NCI-H524 treated with DMSO at 0.1 percent for 48 hours (cell line): ENCODE measurements at places on chromosomes 3 and 15.
A peak's percentile ranks its signal among the peaks of the same experiment; 100 is the strongest.

- no peak for DNase-seq
Observed at GRCh38 chr3:111045564-111045963, 26.1 kb upstream of the NECTIN3 start.

DNA sequence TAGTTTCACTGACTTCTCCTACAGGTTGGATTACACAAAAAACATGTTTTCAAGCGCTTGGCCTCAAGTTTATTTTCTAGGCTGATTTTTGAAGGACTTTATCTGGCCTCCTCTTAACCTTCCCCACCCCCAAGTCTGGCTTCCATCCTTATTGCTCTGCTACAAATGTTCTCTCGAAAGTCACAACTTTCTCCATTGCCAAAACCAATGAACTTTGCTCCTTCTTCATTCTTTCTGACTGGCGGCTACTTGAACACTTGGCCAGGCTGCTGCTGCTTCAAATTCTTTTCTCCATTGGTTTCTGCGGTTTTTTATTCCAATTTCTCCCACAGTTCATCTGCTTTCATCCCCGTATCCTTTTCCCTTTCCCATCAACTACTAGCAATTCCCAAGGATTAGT lies 106.6 kb downstream of the TOP2B start:
- no peak for DNase-seq

GRCh38 chr15:89243046-89243690 lies 611 bp upstream of the FANCI start:
- DNase-seq, result no peak

DNA sequence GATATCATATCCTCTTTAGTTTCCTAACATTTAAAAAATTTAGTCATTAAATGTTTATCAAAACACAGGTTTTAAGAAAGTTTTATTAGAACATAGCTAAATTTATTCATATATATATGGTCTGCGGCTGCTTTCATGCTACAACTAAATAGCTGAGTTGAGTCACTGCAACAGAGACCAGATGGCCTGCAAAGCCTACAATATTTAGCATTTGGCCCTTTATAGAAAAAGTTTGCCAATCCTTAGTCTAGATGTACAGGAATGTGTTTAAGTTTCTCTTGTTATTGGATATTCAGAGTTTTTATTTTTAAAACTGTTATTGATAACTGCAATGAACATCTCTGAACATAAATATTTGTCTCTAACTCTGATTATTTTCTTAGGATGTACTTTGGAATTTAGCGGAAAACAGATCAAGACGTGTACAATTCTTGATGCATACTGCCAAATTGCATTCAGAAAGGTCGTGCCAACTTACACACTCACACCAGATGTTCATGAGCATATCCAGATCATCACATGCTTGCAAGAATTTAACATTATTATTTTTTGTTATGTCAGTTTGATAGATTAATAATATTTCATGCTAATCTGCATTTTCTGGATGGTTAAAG lies 157.9 kb downstream of the STAC start:
- no peak for DNase-seq

- no peak for DNase-seq
Observed at GRCh38 chr3:88742106-88742505, 365.3 kb upstream of the EPHA3 start.

DNA sequence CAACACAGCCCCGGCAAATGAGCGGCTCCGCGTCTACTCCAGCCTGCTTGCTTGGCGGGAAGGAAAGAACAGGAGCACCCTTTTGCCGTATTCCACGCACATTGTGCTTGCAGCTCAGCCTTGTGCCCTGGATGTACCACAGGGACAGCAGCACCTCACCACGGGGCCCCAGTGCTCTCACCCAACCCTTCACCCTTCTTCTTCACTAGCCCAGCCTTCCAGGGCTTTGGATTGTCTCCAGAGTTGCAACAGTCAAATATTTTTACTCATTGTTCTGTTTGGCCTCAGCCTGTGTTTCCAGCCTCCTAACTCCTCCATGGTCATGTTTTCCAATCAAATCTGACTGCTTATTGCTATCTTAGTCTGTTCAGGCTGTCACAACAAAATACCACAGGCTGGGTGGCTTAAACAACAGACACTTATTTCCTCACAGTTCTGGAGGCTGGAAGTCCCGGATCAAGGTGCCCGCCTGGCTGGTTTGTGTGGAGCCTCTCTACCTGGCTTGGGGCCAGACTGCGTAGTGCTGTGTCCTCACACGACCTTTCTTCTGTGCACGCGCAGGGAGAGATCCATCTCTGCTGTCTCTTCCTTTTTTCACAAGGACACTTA lies 79.2 kb upstream of the ABHD17C start:
- peak; percentile 30 for DNase-seq

DNA sequence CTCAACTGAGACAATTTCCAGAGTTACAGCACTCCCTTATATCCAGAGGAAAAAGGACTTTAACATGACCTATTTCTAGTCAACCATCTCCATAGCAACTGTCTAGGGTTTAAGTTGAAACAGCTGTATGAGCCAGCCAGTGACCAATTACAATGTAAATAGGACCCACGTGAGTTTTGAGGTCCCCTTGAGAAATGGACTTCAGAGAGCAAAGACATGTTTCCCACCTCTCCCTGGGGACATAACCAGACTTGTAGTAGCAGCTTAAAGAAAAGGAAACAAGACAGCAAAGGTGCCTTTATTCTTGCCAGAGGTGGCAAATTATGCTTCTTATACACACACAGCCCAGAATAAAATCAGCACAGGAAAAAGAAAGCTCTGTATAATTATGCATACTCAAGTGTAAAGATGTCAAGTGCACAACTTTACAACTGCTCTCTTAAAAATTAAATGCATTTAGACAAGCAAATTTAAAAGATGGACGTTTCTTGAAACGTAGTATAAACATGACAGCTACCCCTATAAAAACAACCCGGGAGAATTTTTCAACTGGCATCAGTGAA lies 40.2 kb downstream of the SUMF1 start:
- DNase-seq, result no peak

DNA sequence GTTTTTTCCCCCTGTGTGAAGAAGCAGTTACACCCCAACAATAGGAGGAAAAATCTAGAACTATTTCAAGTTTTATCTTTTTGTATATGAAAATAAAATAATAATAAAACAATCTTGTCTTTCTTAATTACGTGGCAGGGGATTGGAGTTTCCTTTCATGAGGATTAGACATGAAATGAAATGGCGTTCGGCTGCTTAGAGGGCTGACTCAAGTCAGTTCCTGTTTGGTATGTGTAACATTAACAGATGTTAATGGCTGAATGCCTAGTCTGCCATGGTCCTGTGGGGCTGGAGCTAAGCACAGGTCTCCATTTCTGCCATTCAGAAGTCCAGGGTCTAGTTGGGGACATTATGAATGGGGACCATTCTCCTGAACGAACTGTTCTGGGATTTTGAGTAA lies 3.1 kb upstream of the EXOG start:
- DNase-seq, result no peak

DNA sequence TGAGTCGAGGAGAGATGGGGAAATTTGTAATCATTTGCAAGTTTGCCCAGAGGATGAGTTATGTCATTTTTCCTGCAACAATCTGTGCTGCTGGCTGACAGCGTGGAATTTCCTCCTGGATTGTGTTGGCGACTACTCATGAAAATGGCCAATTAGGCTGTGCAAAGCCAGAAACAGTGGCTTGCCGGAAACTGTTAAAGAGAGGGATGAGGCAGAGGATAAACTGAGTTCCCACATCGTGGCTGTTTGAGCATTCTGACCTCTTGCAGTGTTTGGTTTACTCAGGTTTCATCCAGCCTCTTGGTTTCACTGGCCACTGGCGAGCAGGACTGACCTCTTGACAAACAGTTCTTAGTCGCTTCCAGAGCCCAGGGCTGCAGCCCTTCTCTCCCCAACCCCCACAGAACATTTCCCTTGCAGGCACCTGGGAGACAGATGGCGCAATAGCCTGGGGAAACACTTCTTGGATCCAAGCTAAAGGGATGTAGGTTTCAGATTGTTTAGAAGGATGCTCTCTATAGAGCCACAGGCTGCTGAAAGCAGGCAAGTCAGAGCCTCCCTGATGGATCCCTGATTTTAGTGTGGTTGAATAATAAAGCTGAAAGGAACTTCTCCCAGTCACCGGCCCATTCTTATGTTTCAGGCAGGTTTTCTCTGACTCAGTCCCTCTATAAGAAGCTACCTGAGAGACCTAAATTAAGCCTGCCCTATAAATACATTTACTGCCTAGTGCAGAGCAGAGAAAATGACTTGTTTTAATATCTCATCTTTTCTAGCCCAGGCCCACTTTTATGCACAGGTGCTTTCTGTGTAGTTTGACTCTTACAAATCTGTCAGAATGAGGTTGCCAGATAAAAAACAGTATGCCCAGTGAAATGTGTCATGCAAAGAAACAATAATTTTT lies 92.8 kb upstream of the UBE2E1 start:
- DNase-seq, result peak; percentile 48

DNA sequence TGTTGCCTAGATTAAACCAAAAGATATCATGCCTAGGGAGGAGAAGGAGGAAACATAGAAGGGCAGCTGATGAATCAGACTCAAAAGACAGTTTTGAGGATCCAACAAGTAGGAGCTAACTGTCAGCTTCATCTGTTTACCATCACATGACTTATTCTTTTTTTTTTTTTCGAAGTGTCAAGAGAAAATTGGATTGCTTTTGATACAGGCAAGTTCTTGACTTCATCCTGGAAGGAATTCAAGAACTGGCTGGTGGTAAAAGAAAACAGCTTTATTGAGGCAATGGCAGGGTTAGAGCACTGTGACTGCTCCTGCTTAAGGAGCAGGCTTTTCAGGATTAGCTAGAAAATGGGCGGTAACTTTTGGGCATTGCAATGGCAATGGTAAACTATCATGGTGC lies 227.5 kb upstream of the KCNMB2 start:
- DNase-seq, result no peak

DNA sequence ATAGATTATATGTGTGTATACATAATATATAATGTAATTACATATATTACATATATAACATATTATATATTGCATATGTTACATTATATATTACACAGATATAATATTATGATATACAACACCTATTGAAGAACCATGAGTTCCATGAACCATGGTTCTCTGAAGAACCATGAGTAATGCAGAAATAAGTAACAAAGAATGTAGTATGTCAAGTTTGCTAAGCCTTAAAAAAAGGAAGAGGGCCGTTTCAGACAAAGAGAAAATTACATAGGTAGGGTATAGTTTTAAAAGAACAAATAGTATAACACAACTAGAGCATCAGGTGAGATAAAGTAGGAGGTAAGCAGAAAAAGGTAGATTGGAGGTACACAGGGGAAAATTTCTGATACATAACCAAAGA lies 177.0 kb downstream of the FGF12 start:
- DNase-seq, result no peak

DNA sequence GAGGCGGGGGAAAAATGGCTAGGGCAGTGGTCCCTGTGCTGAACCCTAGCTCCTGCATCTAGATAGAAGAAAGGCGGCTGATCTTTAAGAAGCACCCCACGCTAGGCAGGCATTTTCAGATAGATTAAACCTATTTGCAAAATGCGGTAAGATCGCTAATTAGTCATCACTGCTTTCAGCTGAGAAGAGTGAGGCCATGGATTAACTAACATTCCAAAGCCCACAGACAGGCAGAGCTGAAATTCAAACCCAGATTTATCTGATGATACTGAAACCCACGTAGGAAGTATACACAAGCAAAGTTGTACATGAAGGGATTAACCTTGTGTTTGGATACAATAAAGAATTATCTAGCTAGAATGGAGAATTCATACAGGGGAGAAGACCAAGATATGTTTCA lies 4.8 kb downstream of the ADPGK start:
- no peak for DNase-seq

DNA sequence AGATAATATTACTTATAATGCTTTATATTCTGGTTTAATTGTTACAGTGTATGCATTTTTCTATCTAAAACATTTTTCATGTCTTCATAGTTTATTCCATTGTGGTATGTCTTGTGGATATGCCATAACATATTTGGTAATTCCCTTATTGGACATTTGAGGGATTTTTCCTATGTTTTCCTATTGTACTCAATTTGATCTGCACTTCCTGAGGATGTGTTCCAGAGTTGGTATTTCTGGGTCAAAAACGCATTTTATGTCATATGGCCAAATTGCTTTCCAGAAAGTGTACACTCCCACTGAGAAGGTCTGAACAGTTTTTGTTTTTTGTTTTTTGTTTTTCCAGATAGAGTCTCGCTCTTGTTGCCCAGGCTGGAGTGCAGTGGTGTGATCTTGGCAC lies 6.8 kb downstream of the ARL8B start:
- DNase-seq, result no peak

DNA sequence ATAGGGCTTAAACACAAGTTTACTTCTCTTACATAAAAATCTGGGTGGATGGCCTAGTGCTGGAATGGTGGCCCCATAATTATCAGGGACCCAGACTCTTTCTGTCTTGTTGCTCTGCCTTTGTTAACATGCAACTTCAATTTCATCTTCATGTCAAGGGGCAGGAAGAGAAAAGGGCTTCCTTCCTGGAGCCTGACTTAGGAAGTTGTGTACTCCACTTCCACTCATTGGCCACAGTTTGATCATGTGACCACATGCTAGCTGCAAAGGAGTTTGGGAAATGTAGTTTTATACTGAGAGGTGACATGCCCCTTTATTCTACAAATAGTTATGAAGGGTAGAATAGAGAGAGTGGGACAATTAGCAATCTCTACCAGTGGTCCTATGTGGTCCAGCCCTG lies 39.3 kb downstream of the RHCG start:
- DNase-seq, result no peak

- DNase-seq, result peak; percentile 93
Observed at GRCh38 chr3:178705925-178706324, 169.7 kb downstream of the KCNMB2 start.

- no peak for DNase-seq
Observed at GRCh38 chr3:150878996-150879575, 26.2 kb downstream of the MINDY4B start.

DNA sequence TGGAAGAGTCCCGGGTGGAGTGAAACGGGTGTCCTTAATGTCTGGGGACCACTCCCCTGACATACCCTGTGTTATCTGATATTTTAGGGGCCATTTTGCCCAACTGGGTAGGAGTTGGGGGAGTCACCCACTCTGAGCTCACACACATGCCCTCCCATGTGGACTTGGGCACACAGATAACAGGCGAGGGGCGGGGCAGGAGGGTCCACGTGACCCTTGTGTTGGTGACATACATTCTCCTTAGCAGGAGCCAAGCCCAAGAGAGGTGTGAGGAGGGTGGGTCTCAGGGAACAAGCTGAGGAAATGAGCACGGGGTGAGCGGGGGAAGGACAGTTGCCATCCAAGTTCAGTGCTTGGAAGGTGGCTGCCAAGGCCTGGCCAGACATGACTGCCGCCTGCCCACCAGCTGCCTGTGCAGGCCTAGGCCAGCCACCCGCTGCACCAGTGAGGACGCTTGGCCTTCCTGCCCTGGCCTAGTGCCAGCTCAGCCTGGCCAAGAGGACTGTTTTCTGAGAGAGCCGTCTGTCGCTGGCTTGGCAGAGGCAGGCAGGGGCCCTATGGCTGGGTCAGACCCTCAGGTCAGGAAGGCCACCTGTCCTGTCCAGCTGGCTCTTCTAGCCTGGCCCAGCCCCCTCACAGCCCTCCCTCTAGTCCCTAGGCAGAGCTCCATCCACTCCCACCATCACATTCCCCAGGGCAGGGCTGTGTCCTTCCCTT lies 31.3 kb upstream of the TMEM115 start:
- DNase-seq, result peak; percentile 31
